CD4-positive, alpha-beta memory T cell (primary cell): ENCODE measurements at places on chromosomes 12 and 14. TPM values are rescaled to one million over a fixed set of nuclear protein-coding genes. Genes with fewer than 3 reads are reported as not detected.

The DBX2 gene
- total RNA-seq: not detected

The IAPP gene
- total RNA-seq: not detected

DNA sequence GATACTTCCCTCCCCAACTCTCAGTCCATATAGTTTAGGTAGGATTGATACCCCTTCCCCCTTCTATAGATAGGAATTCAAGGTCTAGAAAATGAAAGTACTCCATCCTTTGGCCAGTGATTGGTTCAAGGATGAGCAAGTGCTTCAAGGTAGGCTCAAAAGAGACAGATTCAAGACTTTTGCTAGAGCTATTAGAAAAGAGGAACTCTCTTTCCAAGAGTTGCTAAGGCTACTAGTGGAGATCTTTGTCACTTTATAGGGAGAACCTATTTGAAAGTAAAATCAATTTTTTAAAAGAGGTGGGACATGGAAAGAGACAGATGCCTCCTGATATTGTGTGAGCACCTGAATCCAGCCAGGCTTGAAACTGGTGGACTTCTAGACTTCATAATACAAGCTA, 17.5 kb downstream of the POLE2 start:
- DNase-seq: no peak

- DNase-seq: no peak
These were observed 1.2 kb downstream of the GLT8D2 start for GRCh38 chr12:104048811-104049210.

The KRT71 gene
- not detected for total RNA-seq

The AQP2 gene
- total RNA-seq: not detected

DNA sequence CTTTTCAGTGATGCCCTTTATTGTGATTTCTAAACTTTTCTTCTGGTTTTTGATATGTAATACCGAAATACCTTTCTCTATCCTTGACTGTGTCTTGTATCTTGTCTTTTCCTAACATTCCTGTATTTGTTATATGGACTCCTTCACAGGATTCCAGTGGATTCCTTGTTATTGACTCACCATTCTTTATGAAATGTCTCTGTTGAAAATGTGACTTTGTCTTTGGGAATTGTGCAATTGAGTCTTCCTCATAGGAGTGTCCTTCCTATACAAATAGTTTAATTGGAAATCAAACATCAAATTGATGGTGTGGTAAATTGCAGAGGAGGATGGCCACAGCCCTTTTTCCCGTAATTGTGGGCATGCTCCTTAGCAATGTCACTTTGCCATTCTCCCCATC, 296.6 kb upstream of the KITLG start:
- DNase-seq: no peak

The MYH6 gene
- total RNA-seq: not detected

The INHBC gene
- not detected for total RNA-seq

GRCh38 chr14:100534528-100535286, 52.5 kb downstream of the BEGAIN start:
- DNase-seq: no peak
